ENCODE measurements at places on chromosomes 16 and 17.
A peak's percentile ranks its signal among the peaks of the same experiment; 100 is the strongest.

GRCh38 chr17:34412534-34412933, 49.5 kb upstream of the CCL1 start:
- H3K4me1 ChIP-seq: no peaks in the 10 kb centered on the region
- H3K27ac ChIP-seq: no peak overlapping the region
- H3K27me3 ChIP-seq: peaks cover 20% of the 10 kb centered on the region
- H3K36me3 ChIP-seq: no peaks in the 10 kb centered on the region
- no peak overlapping the region for H3K4me3 ChIP-seq
- no peak for DNase-seq

DNA sequence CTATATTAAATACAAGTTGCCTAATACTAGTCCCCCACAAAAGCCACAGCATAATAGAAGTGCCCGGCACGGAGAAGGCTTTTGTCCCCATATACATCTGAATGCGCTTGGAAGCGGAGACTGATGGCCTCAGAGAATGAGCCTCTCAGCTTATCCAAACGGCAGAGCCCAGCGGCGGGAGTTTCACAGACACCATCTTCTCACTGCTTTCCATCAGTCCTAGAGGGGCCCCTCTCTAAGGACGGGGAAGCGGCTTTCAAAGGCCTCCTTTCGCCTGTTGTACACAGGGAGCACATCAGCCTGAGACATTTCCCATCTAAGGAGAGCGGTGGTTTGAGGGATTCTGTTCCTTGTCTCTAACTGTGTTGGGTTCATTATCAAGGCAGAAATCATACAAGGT, 16.9 kb downstream of the NXN start:
- no peak overlapping the region for H3K4me3 ChIP-seq
- no peak for DNase-seq

DNA sequence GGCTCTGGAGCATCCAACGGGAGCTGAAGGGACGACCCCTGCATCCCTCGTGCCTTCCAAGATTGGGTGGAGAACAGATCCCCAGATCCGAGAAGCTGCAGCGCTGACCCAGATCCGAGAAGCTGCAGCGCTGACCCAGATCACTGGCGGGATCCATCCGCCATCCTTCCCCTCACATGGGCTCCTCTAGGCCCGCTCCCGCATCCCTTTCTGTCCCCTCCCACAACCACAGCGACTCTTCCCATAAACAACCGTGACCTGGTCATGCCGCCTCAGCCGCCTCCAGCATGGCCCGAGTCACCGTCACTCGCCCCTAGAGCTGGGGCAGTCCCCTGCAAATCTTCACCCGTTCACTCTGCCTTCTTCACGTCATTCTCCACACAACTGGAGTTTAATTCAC, 124.9 kb downstream of the UTP18 start:
- no peak overlapping the region for H3K27ac ChIP-seq
- no peak for DNase-seq
- H3K27me3 ChIP-seq: peaks cover 13% of the 10 kb centered on the region
- no peaks in the 10 kb centered on the region for H3K4me1 ChIP-seq
- no peak overlapping the region for H3K4me3 ChIP-seq

DNA sequence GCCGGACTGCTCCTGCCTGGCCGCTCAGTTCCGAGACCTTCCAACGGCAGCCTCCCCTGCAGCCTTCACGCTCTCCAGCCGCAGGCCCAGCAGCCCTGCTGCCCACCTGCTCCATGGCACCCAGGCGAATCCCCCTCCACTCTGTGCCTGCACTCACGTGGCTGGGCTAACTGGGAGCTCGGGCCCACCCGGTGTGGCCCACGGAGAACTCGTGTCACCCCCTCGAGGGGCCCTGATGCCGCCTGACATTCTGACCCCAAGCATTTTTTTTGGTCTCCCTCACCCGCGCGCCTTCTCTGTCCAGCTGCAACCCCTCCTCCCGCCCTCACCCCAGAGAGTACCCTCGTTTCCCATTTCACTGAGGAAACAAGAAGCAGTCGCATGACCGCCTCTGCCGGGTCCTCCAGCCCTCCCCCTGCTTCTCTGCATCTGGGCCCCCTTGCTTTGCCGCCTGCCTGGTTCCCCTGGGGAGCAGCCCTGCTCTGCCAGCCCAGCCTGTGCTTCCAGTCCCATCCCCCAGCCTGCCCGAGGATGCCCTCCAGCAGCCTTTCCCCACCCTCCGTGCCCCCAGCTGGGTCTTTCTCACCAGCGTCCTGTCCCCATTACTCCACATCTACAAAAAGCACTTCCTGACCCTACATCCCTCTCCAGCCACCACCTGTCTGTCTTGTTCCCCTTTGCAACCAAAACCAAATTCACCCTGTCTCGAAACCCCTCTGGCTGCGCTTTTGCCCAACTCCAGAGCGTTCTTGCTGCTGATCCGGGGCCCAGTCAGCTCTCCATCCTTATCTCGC, 146.4 kb upstream of the CHMP6 start:
- H3K4me3 ChIP-seq: no peak overlapping the region
- peaks cover 18% of the 10 kb centered on the region for H3K36me3 ChIP-seq
- H3K27me3 ChIP-seq: no peaks in the 10 kb centered on the region
- H3K27ac ChIP-seq: peak overlapping the region; percentile 17

- peaks cover 2% of the 10 kb centered on the region for H3K36me3 ChIP-seq
- H3K4me3 ChIP-seq: no peak overlapping the region
- H3K27ac ChIP-seq: no peak overlapping the region
- no peaks in the 10 kb centered on the region for H3K27me3 ChIP-seq
These were observed 255.5 kb upstream of the N4BP1 start for GRCh38 chr16:48865520-48865919.
